ENCODE measurements at places on chromosomes 12 and 14.
A peak's percentile ranks its signal among the peaks of the same experiment; 100 is the strongest.

GRCh38 chr12:12461923-12462315 lies 100.7 kb downstream of the DUSP16 start:
- DNase-seq, result no peak

GRCh38 chr12:16913832-16914490 lies 308.0 kb upstream of the LMO3 start:
- no peak for DNase-seq

DNA sequence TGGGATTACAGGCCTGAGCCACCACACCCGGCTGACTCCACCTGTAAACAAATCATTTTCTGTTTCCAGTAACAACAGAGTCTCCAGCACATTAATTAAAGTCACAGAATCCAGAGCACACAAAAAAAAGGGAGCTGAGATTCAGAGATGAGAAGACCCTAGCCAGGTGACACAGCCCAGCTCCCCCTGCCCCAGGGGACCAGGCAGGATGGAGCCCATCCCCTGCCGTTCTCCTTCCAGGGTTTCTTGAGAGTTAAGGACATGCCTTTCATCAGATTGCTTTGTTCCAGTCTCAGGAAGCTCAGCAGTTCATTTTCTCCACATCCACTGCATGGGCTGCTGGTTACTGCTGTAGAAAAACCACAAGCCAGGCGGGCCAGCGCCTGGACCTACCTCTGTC lies 81.2 kb downstream of the RIMBP2 start:
- DNase-seq, result no peak

- DNase-seq, result no peak
These were observed 3.6 kb upstream of the LGALS3 start for GRCh38 chr14:55125403-55125802.

DNA sequence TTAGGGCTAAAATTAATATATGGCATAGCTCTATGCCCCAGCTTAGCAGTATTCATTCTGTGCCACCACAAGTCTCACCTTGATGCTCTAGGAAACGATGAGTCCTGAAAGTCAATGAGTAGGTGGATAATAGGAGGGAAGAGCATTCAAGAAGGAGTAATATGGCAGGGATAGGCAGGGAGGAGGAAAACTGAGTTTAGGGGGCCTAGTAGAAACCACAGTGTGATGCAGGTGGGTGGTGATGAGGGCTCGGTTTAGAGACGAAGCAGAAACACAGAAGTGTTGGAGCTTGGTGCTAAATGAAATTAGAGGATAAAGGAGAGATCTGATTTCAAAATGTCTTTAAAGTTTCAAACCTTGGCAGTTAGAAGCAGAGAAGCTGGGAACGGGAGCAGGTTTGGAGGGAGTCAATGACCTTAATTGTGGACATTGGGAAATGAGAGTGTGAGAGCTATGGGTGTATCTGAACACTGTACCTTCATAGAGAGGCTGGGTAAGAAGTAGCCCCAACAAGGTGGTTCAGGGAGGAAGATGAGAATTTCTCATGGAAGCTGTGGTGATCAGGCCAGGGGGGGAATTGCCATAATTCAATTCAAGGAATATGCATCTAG lies 144.7 kb upstream of the CPSF6 start:
- no peak for DNase-seq

DNA sequence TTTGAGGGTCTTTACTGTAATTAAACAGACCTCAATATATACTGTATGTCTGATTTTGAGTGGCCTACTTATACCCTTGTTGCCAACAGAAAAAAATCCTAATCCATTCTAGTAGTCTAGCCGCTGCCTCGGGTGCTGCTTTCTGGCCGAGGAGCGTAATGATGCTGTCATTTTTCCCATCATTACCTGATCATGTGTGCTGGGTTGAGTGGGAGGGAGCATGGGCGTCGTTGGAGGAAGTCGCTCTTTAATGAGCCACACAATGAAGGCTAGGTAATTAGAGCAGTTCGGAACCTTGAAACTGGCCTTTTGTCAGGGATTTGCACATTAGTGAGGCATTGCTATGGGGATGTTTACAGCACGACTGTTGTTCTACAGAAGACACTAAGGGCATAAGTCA lies 76.1 kb upstream of the RFX4 start:
- peak; percentile 70 for DNase-seq

DNA sequence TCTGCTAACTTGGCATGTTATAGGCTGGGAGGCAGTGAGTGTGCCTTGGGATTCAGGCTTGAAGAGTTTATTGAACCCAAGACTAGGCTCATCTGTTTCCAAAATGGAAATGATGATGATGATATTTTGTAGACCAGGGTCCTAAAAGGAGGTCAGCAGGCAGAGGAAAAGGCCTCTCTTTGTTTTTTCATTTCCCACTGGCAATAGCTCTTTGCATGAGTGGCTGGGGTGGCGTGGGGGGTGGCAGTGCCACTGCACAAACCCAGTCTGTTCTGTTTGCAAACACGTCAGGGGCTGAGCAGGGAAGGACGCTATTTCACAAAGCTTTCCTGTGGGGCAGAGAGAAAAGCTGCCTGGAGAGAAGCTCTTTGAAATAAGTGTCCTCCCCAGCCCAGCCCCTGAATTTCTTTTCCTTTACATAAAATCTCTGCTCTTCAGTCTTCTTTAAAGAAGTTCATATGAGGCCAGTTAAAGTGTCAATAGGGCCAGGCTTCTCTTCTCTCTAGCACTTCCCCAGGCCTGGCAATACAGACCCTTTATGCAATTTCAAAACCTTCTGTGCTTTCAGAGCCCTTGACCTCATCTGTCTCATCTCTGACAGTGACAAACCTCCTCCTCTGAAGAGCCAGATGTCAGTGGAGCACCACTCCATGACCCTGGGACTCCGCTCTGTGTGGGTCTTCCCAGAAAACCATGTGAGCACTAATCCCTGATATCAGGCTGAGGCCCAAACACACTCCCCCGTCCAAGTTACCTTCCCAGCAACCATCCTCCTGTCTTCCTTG lies 72.8 kb downstream of the ZNF664 start:
- DNase-seq, result peak; percentile 75

GRCh38 chr12:6626654-6627283 lies 9.0 kb downstream of the LPAR5 start:
- DNase-seq, result no peak

- no peak for DNase-seq
These were observed 13.2 kb downstream of the PLBD1 start for GRCh38 chr12:14554281-14555007.

DNA sequence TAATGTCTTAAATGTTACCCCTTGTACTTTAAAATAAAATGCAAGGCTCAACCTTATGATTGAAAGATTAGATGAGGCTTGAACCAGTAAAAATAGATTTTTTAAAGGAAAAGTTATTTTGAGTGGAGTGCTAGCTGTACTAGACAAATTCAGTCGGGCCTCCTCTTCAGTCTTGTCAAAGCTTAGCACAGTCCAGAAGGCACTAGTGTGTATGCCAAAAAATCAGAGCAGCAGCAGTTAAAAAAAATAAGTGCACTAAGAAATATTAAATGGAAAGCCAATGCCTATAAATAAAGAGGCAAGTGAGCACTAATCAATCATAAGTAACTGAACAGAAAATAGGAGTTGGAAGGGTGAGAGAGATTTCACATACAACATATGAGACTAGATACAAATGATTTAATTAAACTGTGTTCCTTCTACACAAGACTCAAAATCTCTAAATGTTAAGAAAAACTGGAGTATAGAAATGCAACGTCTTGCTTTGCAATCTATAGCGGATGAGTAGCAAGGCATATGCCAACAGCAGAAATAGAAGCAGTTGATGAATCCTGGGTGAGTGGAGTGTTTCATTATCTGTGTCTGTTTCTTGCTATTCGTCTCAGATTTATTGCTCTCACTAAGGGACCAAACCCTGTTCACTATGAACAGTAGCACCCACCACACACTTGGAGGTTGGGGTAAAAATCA lies 172.1 kb downstream of the ETNK1 start:
- DNase-seq, result no peak

GRCh38 chr12:77323788-77324415 lies 258.5 kb upstream of the E2F7 start:
- no peak for DNase-seq

DNA sequence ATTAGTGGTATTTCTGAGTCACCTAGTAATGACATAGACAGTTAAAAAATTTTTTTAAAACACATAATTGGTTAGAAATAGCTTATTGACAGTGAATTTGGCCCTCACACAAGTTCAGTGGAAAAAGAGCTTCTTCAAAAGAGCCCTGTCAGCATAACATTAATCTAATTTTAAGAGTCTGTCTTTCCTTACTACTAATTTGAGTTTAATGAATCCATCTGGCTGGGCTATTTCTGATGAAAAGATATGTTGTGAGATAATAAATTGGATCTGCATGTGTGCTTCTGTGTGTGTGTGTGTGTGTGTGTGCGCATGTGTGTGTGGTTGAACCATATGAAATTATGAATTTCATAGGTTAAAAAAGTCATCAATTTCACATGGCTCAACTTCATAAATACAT lies 1045.2 kb downstream of the FLRT2 start:
- DNase-seq, result no peak

- no peak for DNase-seq
These were observed 1.1 kb downstream of the KMT5A start for GRCh38 chr12:123384994-123385376.

DNA sequence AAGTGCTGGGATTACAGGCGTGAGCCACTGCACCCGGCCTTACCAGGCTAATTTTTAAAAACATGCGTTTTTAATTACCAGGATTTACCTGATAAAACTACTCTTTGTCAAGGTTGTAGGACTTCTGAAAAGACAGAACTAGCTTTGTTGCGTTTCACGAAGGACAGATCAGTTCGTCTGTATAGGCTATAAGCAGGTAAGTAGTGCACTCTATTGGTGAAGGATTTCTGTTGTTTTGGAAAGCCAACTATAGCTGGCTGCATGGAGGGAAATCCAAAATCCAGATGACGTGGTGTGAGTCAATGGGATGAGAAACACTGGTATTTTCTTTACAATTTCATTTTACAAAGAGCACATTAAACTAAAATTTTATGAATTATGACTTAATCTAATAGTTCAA lies 14.6 kb downstream of the GNPNAT1 start:
- no peak for DNase-seq

GRCh38 chr12:22543246-22544037 lies 900 bp downstream of the C2CD5 start:
- DNase-seq, result peak; percentile 79

- DNase-seq, result no peak
These were observed 16.8 kb downstream of the ADAM21 start for GRCh38 chr14:70468731-70469130.

DNA sequence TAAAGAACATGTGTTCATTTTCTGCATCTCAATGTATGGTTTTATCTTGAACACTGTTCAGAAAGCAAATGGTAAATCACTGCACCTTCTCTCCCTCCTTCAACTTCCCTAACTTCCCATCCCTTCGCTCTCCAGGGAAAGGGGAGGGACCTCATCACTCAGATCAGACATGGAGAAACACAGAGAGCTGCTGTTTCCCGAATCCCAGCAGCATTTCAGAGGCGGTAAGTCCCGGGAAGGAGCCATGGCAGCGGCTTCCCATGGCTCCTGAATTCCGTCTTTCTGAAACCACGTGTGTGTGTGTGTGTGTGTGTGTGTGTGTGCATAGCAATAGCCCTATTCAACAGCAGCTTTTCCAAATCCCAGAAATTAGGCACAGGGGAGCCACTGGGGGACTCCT lies 125.4 kb upstream of the TMCC3 start:
- no peak for DNase-seq

DNA sequence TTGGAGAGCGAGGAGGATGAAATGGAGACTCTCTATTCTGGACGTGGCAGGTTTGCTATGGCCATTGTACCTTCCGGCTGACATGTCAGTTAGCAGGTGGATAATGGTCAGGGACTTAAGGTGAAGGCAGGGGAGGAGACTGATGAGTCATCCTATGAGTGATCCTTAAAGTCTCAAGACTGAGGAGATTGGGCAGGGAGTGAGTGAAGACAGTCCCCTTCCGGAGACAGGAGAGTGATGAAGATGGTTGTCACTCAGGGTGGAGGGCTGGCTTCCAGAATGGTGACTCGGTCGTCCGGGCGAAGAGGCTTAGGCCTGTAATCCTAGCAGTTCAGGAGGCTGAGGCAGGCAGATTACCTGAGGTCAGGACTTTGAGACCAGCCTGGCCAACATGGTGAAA lies 49.8 kb upstream of the CCDC63 start:
- DNase-seq, result no peak

GRCh38 chr14:56878766-56879165 lies 68.5 kb upstream of the OTX2 start:
- no peak for DNase-seq

DNA sequence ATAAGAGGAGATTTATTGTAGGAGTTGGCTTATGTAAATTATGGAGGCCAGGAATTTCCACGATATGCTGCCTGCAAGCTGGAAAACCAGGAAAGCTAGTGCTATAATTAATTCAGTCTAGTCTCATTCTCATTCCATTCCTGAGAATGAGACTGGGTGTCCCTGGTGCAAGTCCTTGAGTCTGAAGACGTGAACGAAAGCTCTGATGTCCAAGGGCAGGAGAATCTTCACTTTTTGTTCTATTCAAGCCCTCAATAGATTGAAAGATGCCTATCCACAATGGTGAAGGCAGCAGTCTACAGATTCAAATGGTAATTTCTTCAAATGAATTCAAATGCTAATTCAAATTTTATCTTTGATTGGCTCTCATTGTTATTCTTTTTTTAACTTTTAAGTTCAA lies 851.1 kb upstream of the MGAT4C start:
- DNase-seq, result peak; percentile 48

GRCh38 chr14:90111895-90112534 lies 50.2 kb downstream of the KCNK13 start:
- no peak for DNase-seq

GRCh38 chr12:75554556-75554880 lies 43.1 kb upstream of the KRR1 start:
- no peak for DNase-seq

DNA sequence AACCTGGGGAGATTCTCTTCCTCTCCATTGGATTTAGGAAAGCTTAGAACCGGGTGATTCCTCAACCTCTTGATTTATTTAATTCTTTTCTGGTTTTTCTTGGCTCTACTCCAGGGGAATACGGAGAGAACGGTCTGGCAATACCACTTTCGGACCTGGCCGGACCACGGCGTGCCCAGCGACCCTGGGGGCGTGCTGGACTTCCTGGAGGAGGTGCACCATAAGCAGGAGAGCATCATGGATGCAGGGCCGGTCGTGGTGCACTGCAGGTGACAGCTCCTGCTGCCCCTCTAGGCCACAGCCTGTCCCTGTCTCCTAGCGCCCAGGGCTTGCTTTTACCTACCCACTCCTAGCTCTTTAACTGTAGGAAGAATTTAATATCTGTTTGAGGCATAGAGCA lies 67.6 kb downstream of the PTPN11 start:
- no peak for DNase-seq

DNA sequence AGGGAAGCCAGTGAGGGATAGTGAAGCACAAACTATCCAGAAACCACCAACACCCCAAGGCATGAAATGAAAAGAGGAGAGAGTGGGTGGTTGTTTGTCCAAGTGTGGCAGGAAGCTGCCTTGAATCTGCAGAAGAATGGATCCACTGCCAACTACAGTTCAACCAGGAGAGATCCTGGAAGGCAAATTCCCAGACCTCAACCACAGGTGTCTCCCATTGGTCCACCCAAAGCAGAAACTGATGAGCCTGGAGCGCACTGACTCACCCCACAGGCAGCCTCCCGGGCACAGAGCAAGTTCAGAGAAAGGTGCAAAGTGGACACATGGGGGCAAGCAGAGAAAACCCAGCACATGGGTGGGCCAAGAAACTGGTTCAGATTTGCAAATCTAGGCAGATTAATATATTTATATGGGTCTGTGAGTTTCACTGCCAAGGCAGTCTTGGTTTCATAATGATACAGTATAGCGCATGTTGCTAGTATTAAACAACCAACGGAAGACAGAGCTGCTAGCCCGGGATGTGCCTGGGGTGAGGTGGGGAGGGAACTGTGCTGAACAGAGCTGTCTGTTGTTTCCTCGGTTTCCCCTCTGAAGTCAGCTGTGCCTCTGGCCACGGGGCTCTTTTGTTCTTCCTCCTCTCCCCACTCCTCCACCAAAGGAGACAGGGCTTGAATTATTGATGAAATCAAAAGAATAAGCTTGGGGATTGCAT lies 416.2 kb upstream of the CCDC196 start:
- no peak for DNase-seq

All from brain (organoid and tissue), 16 donors.